Neural progenitor cell (in vitro differentiated cells): ENCODE measurements at places on chromosomes 4 and X.

DNA sequence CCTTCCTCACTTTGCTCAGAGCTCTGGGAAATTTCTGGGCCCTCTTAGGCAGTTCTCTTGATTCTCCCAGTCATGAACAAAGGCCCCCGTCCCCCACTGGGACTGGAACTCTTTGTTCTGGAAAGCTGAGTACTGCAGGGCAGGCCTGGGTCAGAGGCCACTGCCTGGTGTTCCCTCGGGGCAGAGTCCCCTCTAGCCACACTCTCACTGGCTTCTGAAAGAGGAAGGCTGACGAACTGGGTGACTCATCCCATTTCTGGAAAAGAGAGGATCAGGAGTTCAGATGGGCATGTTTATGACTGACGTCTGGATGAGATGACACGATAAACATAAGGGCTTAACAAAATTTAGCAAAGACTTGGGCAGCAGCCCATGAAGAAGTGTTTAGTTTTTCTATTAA is 47.7 kb downstream of the DDX3X start:
- DNase-seq, result peak; percentile 51

DNA sequence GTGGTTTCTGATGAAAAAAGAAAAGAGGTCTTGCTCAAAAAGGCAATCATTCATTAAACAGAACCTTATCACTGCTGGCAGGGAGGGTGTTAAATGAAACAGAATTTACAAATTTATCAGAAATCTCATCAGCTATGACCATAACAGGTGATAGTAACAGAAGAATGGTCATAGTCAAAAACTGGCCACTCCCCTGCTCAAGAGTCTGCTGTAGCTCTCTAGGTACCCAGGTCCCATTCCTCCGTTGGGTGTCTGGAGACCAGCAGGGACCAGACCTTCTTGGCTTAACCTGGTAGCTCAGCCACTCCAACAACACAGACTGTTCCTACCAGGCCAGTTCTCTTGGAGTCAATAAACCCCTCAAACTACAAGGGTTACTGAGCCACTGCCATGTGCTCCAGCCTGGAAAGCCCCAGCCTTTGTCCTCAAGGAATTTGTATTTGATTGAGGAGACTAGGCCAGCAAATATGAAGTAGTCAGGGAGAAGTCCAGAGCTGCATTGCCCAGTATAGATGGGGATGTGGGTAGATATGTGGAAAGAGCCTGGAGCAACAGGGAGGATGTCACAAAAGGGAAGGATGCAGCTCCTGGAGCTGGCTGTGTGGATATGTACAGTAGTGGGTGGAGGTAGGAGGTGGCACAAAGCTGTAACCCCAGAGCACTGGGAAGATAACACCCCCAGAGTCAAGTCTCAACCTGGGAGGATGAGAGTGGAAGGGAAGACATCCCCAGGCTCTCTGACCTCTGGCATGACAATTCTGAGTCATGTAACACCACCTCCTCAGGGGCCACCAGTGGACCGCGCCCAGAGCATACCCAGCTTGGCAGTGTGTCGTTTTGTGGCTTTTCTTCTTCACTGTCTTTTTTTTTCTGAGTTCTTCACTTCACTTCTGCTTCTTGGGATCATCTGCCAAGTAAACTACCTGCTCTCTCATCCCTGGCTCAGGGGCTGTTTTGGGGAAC is 21.9 kb downstream of the RASL11B start:
- no peak for DNase-seq

DNA sequence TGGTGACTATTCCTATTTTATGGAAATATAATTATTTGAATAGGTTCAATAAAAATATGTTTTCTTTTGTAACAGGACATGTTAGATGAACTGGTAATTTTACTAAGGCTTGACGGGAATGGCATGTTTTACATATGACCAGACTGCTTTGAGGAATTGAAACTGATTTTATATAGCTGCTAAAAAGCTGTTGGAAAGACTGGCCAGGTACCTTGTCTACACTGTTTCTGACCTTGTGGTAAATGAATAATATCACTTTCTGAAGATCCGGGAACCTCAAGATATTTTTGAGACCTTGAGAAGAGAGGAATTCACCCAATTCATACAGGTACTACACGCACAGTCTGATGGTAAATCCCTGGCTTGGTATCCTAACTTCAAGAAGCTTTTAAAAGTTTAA is 42.1 kb upstream of the USP46 start:
- no peak for DNase-seq

DNA sequence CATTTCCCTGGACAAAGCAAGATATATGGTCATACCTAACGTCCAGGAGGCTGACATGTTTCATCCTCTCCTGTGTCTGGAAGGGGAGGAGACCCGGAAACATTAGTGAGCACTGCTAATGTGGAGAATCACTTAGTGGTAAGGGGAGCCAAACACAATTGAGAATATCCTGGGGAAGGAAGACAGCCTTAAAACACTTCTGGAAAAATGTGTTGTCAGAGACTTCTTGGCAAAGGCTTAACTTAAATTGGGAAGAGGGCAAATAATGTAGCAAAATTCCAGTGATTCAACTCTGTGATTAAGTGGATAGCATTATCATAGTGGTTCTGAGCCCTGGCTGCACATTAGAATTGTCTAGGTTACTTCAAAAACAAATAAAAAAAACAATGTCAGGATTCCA is 39.5 kb downstream of the SPARCL1 start:
- no peak for DNase-seq

GRCh38 chrX:132843363-132843762 is 115.1 kb downstream of the HS6ST2 start:
- DNase-seq, result no peak

DNA sequence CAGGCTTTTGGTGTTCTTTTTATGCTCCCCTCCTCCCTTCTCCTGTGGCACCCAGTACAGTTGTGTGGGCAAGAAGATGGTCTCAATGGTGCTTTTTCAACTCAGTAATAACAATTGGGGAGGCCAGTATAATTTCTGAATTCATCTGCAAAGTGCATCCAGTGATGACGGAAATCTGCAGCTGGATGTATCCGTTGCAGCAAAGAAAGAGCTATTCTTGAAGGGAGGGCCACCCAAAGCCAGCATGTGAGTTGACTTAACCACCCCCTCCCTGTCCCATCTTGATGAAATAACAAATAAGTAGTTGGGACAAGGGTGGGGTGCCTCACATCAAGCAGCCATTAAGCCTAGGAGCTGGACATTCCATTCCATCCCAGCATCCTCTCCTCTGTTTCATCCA is 30.7 kb downstream of the TSC22D3 start:
- no peak for DNase-seq

DNA sequence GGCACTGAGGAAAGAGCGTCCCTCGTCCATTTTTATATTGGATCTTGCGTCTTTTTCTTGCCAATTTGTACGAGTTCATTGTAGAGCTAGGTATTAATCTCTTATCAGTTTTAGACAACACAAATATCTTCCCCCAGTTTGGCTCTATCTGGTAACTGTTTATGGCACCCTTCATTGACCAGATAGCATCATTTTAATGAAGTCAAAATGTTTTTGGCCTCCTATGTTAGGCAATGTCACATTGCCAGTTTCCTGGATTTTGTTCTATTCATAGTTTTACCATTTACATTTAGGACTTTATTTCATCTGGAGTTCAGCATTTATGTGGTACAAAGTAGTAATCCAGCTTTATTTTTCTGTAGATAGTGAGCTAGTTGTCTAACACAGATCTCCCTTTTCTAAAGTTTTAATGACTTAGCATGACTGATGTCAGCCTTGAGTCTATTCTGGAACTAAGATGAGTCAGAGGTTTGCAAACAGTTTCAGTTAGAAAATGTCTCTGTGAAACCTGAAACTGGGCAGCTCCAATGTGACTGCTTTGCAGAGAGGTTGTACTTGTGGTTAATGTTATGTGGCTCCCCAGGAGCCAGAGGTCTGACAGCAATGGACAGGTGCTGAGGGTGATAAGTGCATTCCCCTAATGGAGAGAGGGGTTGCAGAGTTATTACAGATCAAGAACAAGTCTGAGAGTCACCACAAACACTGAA is 5.3 kb upstream of the STBD1 start:
- no peak for DNase-seq
